ENCODE measurements at places on chromosomes 3 and 15.

GRCh38 chr15:45704329-45705249 lies 69.8 kb downstream of the SQOR start:
- no peak for DNase-seq

DNA sequence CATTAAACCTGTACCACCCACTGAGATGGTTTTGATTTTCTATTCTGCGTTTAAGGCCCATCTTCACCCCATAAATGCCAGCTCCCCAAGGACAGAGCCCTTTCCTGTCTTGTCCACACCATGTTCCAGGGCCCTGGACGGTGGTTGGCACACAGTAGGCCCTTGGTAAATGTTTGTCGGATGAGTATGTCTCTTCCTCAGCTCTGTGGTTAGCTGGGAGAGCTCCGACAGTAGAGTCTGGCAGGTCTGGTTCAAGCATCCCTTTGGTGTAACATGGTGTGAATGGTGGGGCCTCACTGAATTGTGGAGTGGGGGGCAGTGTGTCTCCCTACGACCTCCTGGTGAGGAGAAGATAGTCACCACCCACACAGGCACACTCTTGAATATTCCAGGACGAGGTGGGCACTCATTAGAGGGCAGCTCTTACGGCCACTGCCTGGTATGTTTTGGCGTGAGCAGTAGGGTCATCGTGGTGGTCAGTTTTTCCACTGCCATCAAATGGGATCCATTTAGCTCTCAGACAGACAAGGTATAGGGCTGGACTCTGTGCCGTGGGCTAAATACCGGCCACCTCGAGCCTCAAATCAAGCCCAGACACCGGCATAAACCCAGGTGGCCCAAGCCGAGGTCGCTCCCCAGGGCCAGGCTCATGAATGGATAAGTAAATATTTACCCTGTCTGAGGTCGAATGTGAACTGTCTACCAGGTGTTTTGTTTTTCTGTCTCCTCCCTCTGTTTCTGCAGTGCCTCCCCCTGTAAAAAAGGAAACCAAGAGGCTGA lies 61.3 kb downstream of the SMAD3 start:
- DNase-seq = no peak

DNA sequence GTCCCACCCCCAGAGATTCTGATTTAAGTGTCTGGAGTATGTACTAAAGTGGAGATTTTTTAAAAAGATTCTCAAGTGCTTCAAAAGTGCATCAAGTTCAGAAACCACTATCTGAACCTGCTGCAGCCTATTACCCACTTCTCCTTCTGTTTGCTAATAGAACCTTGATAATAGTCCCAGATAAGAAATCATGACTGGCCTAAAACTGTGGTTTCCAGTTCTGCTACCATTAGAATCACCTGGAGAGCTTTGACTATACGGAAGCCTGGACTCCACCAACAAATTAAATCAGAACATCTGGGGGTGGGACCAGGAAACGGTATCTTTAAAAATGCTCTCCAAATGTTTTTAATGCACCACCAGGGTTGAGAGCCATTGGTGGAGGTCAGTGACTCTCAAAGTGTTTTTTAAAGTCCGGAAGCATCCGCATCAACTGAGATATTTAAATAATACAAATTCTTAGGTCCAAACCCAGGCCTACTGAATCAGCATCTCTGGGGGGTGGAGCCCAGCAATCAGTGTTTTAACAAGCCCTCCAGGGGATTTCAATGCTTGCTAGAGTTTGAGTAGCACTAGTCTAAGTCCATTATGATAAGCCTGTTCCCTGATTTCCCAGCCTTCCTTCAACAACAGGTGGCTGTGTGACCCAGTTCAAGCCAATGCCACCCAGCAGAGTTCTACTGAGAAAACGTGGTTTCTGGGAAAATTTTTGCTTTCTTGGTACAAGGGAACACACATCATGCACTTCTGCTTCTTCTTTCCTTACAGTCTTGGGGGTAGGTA lies 45.4 kb upstream of the TIPARP start:
- no peak for DNase-seq

DNA sequence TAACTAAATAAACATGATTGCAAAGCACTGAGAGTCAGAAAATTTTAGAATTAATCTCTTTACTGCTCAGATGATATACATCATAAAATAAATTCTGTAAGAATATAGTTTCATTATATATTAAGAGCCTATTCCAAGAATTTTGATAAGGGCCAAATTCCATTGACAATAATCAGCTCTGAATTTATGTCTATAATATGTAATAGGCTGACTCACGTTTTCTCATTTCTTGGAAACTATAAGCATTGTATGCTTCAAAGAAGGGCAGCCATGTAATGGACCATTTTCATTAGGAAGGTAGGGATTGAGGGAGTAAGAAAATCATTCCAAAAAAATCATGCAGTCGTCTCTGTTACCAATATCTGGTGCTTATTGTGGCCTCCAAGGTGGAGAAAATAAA lies 315.9 kb downstream of the ZIC4 start:
- no peak for DNase-seq

- no peak for DNase-seq
These were observed 22.0 kb downstream of the SLC4A7 start for GRCh38 chr3:27462228-27462627.

- no peak for DNase-seq
These were observed 19.3 kb upstream of the NRROS start for GRCh38 chr3:196620161-196620604.

GRCh38 chr15:91307601-91308000 lies 207.5 kb downstream of the SV2B start:
- no peak for DNase-seq

DNA sequence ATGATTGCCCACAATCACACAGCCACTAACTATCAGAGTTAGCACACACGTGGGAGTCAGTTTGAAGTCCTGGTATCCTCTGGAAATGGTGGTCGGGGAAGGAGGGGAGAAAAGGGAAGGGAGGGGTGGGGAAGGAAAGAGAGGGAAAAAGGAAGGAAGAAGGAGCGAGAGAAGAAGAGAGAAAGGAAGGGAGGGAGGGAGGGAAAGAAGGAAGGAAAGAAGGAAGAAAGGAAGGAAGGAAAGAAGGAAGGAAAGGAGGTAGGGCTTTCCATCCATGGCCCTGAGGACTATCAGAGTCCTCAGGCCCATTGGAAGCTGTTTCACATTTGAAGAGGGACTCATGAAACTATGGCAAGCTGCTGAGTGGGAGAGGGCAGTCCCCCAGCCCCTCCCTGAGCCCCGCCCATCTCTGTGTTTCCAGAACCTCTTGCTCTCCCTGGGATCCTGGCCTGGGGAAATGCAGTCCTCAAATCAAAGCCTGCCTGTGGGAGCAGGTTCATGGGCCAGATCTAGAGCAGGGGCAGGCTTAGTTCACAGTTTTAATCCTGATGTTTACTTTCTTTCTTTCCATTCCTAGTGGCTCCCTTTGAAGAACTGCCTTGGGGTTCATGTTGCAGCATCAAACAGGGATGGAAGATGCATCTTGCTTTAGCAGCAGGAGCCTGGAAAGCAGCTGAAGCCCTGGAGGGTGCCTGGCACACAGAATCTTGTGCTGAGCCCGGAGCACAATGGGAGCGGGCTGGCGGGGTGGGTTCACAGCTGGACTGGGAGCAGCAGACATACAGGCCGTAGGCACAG lies 66.1 kb upstream of the GLCE start:
- DNase-seq = no peak
